Peyer's patch (tissue), 4 donors: ENCODE measurements at places on chromosomes 1 and 21. TPM values are rescaled to one million over a fixed set of nuclear protein-coding genes. Genes with fewer than 3 reads are reported as not detected.
A peak's percentile ranks its signal among the peaks of the same experiment; 100 is the strongest.

DNA sequence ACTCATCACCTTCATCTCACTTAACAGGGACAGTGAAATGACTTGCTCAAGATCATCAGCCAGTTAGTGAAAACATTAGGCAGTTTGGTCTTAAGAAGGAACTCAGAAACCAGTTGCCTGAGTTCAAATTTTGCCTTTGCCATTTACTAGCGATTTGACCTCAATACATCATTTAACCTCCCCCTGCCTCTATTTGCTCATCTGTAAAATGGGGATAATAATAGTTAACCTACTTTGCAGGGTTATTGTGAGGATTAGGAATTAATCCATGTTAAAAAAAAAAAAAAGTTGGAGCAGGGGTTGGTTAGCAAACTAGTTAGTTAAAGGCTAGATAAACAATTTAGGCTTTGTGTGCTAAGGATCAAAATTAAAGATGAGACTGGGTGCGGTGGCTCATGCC is 10.6 kb upstream of the TACSTD2 start:
- no peak for DNase-seq
- H3K27ac ChIP-seq = no peak overlapping the region
- H3K4me1 ChIP-seq = no peaks in the 10 kb centered on the region
- no peak overlapping the region for H3K4me3 ChIP-seq

DNA sequence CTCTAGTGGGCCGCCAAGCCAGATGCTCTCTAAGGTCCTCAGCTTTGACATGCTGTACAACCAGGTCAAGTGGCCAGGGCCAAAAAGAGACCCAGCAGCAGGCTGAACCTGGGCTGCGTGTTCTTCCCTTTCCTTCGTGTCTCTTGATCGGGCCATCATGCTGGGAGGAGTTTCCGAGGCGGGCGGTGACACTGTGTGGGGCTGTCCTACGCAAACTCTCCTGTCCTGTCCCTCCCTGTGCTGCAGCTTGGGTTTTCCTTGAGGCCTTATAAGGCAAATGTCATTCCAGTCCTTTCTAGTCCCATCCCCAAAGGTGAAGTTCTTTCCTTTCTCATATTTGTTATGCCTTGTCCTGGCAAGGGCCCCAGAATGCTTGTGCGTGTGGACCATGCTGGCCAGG is 56.7 kb downstream of the ARHGEF10L start:
- peak overlapping the region; percentile 90 for H3K27ac ChIP-seq
- H3K36me3 ChIP-seq = no peaks in the 10 kb centered on the region
- DNase-seq = peak; percentile 78
- H3K4me1 ChIP-seq = no peaks in the 10 kb centered on the region

DNA sequence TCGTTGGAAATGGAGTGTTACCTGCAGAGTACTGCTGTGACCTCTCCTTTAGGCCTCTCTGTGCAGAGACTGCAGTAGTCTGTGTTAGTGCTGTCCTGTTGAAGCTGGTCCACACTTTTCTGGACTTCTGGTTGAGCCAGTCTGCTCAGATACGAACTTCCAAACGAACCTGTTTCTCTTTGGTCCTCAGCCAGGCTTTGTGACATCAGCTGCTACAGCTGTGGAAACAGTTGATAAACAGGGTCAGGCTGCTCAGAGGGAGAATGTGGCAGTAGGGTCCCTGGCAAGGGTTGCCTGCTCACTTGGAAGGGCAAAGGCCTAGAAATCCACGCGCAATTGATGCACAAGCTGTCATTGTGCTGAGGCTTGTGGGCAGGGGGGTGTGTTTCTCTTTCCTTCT is 98.8 kb downstream of the NOS1AP start:
- H3K36me3 ChIP-seq = no peaks in the 10 kb centered on the region
- H3K4me3 ChIP-seq = no peak overlapping the region
- no peak overlapping the region for H3K27ac ChIP-seq
- no peaks in the 10 kb centered on the region for H3K4me1 ChIP-seq
- no peak for DNase-seq

GRCh38 chr1:223712194-223712849 is at the start of gene CAPN2:
Gene CAPN2, plus strand, starts transcription at chr1:223712539. Its CDS starts 102 bp downstream, at chr1:223712641.
- peaks cover 19% of the 10 kb centered on the region for H3K4me1 ChIP-seq
- peak within 1 kb of the TSS; percentile 100 for H3K27ac ChIP-seq
- no peaks in the 10 kb centered on the region for H3K27me3 ChIP-seq
- H3K4me3 ChIP-seq = peak within 1 kb of the TSS; percentile 95
- H3K36me3 ChIP-seq = no peaks in the 10 kb centered on the region

DNA sequence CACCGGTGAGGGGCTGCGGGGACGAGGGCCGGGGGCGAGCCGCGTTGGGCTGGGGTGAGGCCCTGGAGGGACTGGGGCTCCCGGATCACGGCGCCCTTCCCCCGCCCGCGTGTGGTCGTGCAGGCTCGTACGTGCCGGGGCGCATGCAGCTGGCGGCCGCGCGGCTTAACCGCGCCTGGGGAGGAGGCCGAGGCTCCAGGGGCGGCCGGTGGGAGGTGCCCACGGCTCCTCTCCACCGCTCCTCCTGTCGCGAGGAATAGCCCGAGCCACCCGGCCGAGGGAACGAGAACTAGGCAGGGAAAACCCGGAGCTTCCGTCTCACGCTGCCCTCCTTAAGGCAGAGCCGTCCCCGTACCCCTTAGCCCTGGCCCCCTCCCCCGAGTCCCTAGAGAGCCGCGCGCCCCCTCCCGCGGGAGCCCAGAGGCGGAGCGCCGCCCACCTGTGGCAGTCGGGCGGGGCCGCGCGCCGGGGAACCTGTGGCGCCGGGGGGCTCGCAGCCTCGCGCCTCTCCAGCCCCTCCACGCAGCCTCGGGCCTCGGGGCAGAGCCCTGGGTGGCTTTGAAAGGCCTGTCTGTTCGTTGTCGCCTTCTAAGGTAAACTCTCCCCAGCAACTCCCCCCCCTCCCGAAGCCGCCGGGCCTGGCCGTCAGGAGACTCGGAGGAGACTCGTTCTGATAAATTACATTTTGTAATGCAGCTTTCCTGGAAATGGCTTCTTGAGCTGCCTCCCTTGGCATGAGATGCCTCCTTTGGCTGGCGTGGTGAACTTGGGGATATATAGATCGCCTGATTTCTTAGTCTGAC is 746 bp downstream of the AK4 start:
- no peaks in the 10 kb centered on the region for H3K36me3 ChIP-seq
- DNase-seq = peak; percentile 53
- peak overlapping the region; percentile 64 for H3K4me3 ChIP-seq
- H3K27me3 ChIP-seq = no peaks in the 10 kb centered on the region

GRCh38 chr1:183652547-183653461 is at the start of gene APOBEC4:
Gene APOBEC4, minus strand, starts transcription at chr1:183653316. Its CDS starts 4,535 bp downstream, at chr1:183648781.
- no peaks in the 10 kb centered on the region for H3K27me3 ChIP-seq
- H3K36me3 ChIP-seq = no peaks in the 10 kb centered on the region
- H3K4me3 ChIP-seq = no peak within 1 kb of the TSS
- no peaks in the 10 kb centered on the region for H3K4me1 ChIP-seq

GRCh38 chr1:212531267-212531666 is 77.3 kb upstream of the ATF3 start:
- no peak overlapping the region for H3K4me3 ChIP-seq
- H3K36me3 ChIP-seq = no peaks in the 10 kb centered on the region
- H3K4me1 ChIP-seq = no peaks in the 10 kb centered on the region
- no peak overlapping the region for H3K27ac ChIP-seq
- H3K27me3 ChIP-seq = no peaks in the 10 kb centered on the region

GRCh38 chr1:222697826-222698225 is 14.5 kb downstream of the AIDA start:
- H3K4me1 ChIP-seq = no peaks in the 10 kb centered on the region
- no peaks in the 10 kb centered on the region for H3K27me3 ChIP-seq
- H3K27ac ChIP-seq = no peak overlapping the region
- no peak for DNase-seq

DNA sequence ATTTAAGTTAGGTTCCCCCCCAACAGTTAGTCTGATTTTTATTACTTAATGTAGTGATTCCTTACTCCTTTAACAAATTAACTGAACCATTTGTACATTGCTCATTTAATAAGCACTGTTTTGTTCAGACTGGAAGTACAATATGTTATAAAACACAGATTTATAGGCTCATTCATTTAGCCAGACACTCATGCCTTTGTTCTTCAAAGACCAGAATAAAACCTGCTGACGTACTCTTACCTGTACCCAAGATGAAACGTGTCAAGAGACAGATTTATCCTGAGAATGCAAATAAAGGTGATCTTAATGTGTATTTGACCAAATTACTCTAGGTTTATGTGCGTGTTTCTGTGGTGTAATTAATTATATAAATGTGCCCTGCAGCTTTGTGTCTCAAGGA is 92.8 kb downstream of the INTS7 start:
- H3K27ac ChIP-seq = no peak overlapping the region
- H3K27me3 ChIP-seq = no peaks in the 10 kb centered on the region
- H3K4me1 ChIP-seq = no peaks in the 10 kb centered on the region
- H3K36me3 ChIP-seq = peaks cover 6% of the 10 kb centered on the region

- H3K27me3 ChIP-seq = no peaks in the 10 kb centered on the region
- H3K4me1 ChIP-seq = no peaks in the 10 kb centered on the region
- no peak for DNase-seq
- peaks cover 77% of the 10 kb centered on the region for H3K36me3 ChIP-seq
- H3K4me3 ChIP-seq = no peak overlapping the region
These were observed 52.3 kb downstream of the VPS13D start for GRCh38 chr1:12282142-12282541.

- no peak overlapping the region for H3K4me3 ChIP-seq
- H3K4me1 ChIP-seq = no peaks in the 10 kb centered on the region
- H3K27me3 ChIP-seq = no peaks in the 10 kb centered on the region
- no peak overlapping the region for H3K27ac ChIP-seq
- no peak for DNase-seq
These were observed 32.1 kb upstream of the IGSF3 start for GRCh38 chr1:116699605-116700004.

GRCh38 chr1:242023805-242024204 is 24.9 kb upstream of the MAP1LC3C start:
- H3K27ac ChIP-seq = no peak overlapping the region
- H3K4me3 ChIP-seq = no peak overlapping the region
- DNase-seq = no peak
- H3K36me3 ChIP-seq = no peaks in the 10 kb centered on the region
- no peaks in the 10 kb centered on the region for H3K4me1 ChIP-seq
- H3K27me3 ChIP-seq = no peaks in the 10 kb centered on the region

GRCh38 chr1:114330451-114330983 is 176.8 kb upstream of the SYT6 start:
- H3K36me3 ChIP-seq = no peaks in the 10 kb centered on the region
- no peaks in the 10 kb centered on the region for H3K4me1 ChIP-seq
- H3K27me3 ChIP-seq = no peaks in the 10 kb centered on the region
- no peak overlapping the region for H3K4me3 ChIP-seq
- DNase-seq = peak; percentile 24

- peak overlapping the region; percentile 58 for H3K4me3 ChIP-seq
- H3K27me3 ChIP-seq = peaks cover 10% of the 10 kb centered on the region
- peak; percentile 60 for DNase-seq
- H3K27ac ChIP-seq = peak overlapping the region; percentile 88
- no peaks in the 10 kb centered on the region for H3K4me1 ChIP-seq
These were observed 158.1 kb downstream of the RUNX1 start for GRCh38 chr21:34890724-34891612.

DNA sequence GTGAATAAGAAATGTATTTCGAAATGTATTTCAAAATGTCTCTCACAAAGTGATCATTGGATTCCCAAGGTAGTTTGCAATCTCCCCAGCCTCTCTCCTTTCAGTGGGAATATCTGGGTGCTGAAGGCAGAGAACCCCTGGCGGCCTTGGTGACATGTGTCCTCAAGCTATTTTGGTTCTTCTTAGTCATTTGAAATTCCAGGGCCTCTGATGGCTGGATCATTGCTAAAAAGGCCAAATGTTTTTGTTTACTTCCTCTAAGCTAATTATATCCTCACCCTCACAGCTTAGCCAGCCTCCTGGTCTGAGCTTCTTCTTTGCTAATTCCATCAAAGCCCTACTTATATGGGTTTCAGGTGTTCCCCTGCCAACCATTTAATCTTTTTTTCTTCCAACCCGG is 71.2 kb downstream of the LRRC40 start:
- no peaks in the 10 kb centered on the region for H3K27me3 ChIP-seq
- no peak overlapping the region for H3K27ac ChIP-seq
- DNase-seq = no peak
- H3K4me3 ChIP-seq = no peak overlapping the region
- H3K36me3 ChIP-seq = no peaks in the 10 kb centered on the region
- H3K4me1 ChIP-seq = no peaks in the 10 kb centered on the region

DNA sequence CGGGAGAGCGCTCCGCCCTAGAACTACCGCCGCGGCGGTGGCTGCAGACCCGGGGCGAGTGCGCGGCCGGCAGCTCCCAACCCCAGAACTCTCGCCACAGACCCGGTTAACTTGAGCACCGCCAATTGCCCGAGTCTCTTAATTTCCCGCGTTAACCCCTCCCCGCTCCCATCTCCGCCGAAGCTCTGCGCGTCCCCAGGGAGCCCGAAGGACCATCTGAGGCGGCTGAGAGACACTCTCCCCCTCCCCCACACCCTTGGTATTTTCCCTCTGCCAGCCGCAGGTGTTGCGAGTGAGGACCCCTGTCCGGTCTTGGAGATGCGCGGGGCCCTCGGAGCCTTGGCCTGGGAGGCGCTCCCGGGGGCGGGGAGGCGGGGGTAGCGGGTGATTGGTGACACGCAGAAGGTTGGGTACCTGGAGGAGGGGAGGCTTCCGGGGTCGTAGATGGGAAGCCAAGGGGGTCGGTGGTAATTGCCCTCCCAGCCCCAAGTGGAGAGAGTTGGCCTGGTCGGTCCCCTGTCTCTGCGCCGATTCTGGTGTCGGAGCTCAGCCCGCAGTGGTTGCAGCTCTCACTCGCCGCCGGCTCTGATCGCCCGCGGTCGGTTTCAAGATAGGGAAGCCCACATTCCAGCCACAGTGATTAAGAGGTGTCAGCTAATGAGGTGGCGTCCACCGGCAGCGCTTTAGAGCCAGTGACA is 858 bp upstream of the SUSD4 start:
- peaks cover 8% of the 10 kb centered on the region for H3K27me3 ChIP-seq
- H3K27ac ChIP-seq = no peak overlapping the region
- H3K4me1 ChIP-seq = no peaks in the 10 kb centered on the region
- H3K4me3 ChIP-seq = peak overlapping the region; percentile 52
- no peaks in the 10 kb centered on the region for H3K36me3 ChIP-seq
- DNase-seq = no peak

DNA sequence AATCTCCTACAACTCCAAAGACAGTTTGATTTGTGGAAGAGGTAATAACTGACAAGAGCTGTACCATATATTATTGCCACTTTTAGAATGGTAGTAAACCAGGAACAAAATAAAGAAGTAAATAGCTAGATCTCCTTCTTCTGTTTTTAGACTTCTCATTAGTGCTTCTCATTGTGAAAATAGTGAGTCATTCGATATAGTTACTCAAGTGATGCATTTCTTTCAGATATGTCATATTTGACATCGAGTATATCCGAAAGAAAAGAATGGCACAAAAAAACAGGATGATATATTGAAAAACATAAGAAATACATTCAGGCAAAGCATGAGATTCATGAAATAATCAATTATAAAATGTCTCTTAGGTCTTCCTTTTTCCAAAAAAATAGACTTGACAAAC is 1346.1 kb downstream of the BRINP3 start:
- no peaks in the 10 kb centered on the region for H3K36me3 ChIP-seq
- H3K4me3 ChIP-seq = no peak overlapping the region
- no peaks in the 10 kb centered on the region for H3K4me1 ChIP-seq
- no peak for DNase-seq

- no peaks in the 10 kb centered on the region for H3K36me3 ChIP-seq
- no peak for DNase-seq
These were observed 140.7 kb upstream of the SPAG17 start for GRCh38 chr1:118325550-118326225.

- no peak for DNase-seq
- no peaks in the 10 kb centered on the region for H3K4me1 ChIP-seq
- H3K27ac ChIP-seq = no peak overlapping the region
- H3K4me3 ChIP-seq = no peak overlapping the region
- H3K36me3 ChIP-seq = no peaks in the 10 kb centered on the region
These were observed 110.5 kb downstream of the HHAT start for GRCh38 chr1:210438928-210439841.

Gene POGK
- total RNA-seq = 24.7 TPM

Gene EXO1
- total RNA-seq = 2.5 TPM

Gene USF1
- total RNA-seq = 72.0 TPM

Gene LDLRAD1
- total RNA-seq = not detected

Gene COL11A1
- total RNA-seq = not detected

Gene FCRL4
- total RNA-seq = not detected

Gene CDK18
- total RNA-seq = 98.0 TPM

Gene PRDM16
- 13.2 TPM for total RNA-seq
